Stimulated activated CD8-positive, alpha-beta memory T cell treated with anti-CD3 and anti-CD28 coated beads, Interleukin-12 subunit alpha, Interleukin-12 subunit beta, amount 100 ng/mL, for 1 hour (primary cell): ENCODE measurements at places on chromosomes 6 and 20.
A peak's percentile ranks its signal among the peaks of the same experiment; 100 is the strongest.

- no peak for DNase-seq
Measured at GRCh38 chr6:142907544-142907943, 37.4 kb downstream of the HIVEP2 start.

DNA sequence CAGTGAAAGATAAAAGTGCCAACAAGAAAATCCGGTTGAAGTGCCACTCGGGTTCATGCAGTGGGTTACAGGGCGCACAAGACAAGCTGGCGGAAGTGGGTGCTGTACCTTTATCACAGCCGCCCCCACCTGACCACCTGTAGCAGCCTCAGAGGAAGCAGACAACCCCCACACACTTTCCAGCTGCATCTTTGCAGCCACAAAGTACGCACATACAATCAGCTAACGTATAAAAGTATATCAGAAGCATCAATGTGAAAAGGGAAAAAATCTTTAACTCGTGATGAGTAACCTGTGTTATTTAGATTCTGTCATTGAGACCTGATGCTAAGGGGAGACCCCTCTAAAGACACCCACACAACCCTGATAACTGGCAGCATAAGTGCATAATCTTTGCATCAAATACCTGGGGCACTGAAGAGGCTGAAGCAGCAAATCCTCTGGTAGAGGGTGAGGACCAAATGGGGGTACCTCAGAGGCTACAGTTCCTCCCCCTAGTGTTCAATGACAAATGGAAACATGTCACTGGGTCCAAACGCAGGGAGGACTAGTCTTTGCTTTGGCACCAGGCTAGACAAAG lies 22.1 kb downstream of the BACH2 start:
- peak; percentile 87 for DNase-seq

- DNase-seq: no peak
Measured at GRCh38 chr20:50237349-50237748, 46.7 kb downstream of the CEBPB start.

DNA sequence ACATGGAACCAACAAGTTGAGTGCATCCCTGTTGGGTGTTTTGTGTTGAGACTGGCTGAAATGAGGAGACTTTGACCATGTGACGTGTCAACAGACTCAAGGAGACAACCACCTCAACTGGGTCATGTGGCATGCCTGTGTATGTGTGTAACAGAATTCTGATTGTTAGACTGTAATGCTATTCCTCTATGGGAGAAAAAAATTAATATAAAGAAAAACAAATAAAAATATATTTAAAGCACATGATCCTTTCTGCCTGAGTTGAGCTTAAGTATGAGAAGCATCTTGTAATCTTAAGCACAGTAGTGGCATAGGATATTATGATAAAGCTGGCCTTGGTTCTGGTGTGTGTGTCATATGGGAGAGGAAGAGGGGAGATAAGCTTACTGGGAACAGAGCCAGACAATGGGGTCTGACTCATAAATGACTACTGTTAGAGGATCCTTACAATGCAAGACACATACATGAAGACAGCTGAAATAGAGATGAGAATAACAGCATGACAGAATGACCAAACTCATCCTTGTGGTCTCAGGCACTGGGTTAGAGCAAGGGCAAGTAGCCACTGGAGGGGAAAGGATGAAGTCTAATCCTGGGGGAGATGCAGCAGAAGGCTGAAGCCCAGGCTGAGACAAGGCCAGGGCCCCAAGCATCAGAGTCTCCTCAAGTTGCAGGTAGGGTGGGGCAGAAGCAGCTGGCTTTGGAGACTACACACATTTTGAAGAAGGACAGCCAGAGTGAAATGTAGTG lies 9.2 kb downstream of the TP53INP2 start:
- no peak for DNase-seq

DNA sequence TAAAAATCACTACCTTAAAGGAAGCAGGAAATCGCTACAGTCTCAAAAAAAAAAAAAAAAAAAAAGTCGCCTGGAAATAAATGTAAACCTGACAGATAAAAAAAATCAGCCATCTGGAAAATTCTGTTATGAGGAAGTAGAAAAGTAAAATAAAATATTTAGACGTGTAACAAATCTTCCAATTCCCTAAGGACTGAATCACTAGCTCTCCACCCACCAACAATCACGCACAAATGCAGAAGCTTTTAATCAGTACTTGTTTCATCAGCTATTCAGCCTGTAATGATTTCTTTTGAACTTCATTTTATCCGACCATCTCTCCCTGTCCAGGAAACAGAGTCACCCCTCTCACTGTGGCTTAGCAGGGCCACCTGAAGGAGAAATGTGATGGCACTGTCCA lies 59.0 kb downstream of the SLC23A2 start:
- DNase-seq: no peak

- no peak for DNase-seq
Measured at GRCh38 chr6:52049252-52050050, 38.0 kb downstream of the PKHD1 start.

DNA sequence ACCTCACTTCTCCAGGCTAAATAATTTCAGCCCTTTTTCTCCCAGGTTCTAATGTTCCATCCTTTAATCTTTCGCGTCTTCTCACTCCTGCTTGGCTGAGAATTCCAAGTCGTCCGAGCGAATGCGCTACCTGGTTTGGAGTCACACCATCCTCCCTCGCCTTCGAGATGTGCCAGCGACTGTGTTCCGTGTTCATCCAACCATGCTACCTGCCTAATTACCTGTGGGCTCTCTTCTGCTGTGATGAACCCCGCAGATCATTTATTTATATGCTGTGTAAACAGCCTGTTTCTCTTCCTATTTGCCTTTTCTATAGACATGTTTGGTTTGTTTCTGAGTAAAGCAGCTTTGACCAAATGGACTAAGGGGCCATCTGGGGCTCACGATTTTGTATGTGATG lies 83.5 kb upstream of the TMEM181 start:
- DNase-seq: no peak

GRCh38 chr20:56614196-56614595 lies 14.9 kb upstream of the TFAP2C start:
- no peak for DNase-seq

DNA sequence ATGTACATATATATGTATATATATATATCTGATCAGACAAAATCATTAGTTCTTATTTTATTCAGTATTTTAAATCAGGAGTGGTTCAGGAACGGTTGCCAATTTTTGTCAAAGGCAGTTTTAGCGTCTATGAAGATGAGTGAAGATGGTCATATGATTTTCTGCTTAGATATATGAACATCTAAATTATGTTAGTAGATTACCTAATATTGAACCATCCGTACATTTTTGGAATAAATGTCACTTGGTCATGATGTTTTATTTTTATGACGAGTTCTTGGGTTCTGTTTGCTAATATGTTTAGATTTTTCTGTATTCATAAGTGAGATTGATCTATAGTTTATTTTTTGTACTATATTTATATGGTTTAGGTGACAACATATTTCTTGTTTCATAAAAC lies 3.3 kb downstream of the TMEM244 start:
- no peak for DNase-seq

GRCh38 chr6:129448965-129449364 lies 261.0 kb downstream of the ARHGAP18 start:
- DNase-seq: no peak

- DNase-seq: no peak
Measured at GRCh38 chr20:57320358-57320757, 9.2 kb upstream of the SPO11 start.

GRCh38 chr6:89212472-89212871 lies 4.7 kb downstream of the GABRR1 start:
- DNase-seq: no peak

GRCh38 chr6:43940393-43941087 lies 170.5 kb downstream of the VEGFA start:
- DNase-seq: no peak

DNA sequence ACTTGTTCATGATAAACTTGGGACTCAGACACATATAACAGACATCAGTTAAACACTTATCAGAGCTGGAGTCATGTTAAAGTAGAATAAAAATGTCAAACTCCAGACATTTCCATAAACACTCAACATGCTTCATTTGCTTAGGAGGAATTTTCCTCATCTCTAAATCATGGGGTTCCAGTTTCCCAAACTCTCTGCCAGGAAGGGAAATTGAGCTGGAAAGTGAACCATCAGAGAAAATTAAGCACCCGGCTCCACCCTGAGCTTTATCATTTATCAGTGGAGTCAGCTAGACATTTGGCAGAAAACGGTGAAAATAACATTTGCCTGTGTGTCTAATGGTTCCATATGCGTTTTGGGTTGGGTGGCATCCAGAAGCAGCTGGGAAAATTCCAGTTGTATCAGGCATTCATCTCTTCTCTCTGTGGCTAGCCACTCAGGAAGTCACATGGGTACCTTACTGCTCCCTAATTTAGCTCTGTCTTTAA lies 25.3 kb upstream of the ZNFX1 start:
- DNase-seq: no peak

DNA sequence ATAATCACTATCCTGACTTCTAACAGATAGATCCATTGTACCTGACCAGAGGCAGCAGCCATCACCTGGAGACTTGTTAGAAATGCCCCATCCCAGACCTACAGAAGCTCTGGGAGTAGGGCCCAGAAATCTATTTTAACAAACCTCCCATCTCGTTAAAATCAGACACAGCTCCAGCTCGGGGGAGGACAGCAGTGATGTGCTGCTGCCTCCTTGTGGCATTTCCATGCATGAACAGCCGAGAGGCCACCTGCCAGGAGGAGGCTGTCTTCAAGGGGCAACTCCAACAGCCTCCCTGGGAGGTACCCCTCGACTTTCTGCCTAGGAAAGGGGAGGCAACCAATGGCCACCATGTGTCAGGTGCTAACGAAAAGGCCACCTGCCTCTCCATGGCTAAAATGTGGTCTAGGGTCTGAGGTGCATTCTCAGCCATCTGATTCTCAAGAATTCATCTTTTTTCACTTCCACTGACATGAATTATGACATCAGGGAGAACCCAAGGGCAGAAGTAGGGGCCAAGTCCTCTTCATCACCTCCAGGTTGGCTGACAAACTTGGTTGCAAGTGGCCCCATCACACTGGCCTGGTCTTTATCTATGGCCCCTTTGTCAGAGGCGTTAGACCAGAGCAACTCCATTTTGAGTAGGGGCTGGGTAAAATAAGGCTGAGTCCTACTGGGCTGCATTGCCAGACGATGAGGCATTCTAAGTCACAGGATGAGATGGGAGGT lies 12.2 kb upstream of the KCNK15 start:
- DNase-seq: peak; percentile 34

DNA sequence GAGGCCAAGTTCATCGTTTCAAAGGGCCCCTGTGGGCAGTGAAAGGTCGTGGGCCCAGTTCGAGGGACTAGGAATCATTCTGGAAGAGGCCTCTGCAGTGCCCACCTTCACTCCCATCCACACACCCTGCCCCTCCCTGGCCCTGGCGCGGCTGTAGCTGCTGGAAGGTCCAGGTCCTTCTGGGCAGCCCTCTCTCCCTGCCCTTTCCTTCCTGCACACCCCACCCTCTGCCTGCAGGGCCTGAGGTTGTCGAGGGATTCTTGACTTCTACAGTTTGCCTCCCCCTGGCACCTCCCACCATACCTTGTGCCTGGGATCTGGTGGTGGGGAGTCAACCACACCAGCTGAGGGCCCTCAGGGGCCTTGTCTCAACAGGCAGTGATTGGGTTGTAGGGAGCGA lies 4.5 kb upstream of the MYT1 start:
- no peak for DNase-seq

DNA sequence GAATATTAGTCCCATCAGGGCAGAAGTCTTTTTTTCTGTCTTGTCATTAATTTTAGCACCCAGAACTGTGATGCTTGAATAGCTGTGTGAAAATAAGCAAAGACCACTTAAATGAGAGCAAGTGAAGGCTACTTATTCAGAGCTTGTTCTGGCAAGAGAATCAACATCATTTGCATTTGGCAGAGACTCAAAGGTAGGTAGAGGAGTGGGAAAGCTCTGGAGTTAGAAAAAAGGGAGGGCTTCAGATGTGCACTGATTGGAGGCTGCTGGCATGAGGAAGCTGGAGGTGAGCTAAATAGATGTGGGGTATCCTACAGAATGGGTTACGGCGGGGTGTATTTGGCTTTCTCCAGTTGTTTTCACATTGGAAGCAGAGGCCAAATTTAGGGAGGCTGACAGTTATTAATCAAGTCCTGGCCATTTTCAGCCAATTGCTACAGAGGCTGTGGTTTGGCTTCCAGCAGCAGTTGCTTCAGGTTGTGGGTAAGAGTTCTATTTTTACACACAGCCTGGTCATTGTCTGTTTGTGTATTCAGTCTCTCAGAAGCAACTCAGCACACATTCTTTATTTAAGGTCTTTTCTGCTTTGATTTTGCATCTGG lies 254.3 kb downstream of the BTBD3 start:
- DNase-seq: no peak

DNA sequence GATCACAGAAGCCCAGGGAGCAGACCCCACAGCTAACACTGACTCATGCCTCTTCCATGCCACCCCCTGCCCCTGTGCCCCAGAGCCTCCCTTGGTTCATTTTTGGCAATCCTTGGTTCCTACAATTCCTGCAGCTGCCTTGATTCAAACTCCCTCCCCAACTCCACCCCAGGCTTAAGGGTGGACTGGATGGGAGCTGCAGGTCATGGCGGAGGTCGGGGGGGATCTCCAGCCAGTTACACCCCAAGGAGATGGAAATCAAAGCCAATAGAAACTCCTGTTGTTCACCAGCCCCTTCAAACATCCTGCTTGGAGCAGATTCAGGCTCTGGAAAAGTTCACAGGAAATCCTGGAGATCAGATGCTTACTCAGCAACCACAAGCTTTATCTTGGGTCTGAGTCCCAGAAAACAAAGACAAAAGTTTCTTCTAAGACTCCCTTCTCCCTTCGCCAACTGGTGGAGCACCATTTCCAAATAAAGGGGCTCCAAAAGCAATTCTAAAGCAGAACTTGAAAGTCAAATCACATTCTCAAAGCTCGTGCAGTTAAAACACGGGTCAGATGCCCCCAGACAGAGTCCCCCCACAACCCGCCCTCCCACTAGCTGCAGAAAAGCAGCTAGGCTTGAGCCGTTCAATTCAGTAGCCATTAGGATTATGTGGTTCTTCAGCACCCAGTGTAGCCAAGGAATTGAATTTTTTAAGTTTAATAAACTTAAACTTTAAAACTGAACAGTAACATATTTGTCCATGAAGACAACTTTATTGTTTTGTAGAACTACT lies 149.5 kb downstream of the ANKRD60 start:
- DNase-seq: no peak
